Type B pancreatic cell (in vitro differentiated cells): ENCODE measurements at places on chromosomes 16 and 17. TPM values are rescaled to one million over a fixed set of nuclear protein-coding genes. Genes with fewer than 3 reads are reported as not detected.

CKLF gene
- 21.2 and 36.3 TPM in 2 replicates for total RNA-seq

TPSD1 gene
- total RNA-seq = not detected in 2 replicates

MYCBPAP gene
- 0.88 and 4.1 TPM in 2 replicates for total RNA-seq

ELMO3 gene
- 9.6 and 19.8 TPM in 2 replicates for total RNA-seq

- no peak for DNase-seq
Measured at GRCh38 chr16:12760819-12761611, 42.7 kb downstream of the CPPED1 start.

DNA sequence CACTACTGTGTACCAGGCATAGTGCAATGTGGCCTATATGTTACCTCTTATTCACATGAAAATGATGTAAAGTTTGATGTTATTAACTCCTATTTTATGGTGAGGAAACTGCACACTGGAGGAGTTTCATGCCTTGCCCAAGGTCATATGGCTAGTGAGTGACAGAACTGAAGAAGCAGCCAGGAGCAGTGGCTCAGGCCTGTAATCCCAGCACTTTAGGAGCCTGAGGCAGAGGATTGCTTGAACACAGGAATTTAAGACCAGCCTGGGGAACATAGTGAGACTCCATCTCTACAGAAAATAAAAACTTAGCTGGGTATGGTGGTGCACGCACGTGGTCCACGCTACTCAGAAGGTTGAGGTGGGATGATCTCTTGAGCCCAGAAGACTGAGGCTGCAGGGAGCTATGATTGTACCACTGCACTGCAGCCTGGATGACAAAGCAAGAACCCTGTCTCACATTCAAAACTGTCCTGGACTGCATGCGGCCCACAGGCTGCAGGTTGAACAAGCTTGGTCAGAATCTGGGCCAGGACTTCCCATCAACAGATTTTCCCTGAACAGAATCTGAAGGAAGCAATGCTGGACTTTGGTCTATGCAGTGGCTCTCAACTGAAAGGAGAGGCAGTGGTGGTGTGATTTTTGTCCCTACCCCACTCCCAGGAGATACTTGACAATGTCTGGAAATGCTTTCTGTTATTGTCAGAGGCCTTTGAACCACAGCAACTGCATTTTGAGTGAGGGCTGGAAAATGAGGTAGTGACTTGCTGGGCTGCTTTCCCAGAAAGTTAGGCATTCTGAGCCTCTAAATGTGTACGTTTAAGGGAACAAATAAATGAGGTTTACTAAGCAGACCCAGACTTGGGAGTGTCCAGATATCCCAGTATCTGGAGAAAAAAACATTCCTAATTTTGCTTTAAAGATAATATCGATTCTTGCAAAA lies 479.5 kb downstream of the TMEM114 start:
- DNase-seq = no peak

DNA sequence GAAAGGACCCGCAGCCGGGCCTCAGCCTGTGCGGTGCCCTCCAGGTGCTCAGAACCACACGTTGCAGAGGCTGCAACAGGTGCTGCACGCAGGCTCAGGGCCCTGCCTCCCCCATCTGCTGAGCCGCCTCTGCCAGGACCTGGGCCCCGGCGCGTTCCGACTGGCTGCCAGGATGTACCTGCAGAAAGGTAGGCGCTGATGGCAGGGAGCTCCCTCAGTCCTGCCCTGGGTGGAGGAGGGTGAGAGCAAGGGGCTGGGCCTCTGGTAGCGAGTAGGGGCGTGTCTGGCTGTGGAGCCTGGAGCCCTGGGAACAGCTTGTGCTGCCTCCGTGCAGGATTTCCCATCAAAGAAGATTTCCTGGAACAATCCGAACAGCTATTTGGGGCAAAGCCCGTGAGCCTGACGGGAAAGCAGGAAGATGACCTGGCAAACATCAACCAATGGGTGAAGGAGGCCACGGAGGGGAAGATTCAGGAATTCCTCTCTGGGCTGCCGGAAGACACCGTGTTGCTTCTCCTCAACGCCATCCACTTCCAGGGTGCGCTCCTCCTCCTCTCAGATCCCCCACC lies 4.4 kb downstream of the SERPINF2 start:
- no peak for DNase-seq

DNA sequence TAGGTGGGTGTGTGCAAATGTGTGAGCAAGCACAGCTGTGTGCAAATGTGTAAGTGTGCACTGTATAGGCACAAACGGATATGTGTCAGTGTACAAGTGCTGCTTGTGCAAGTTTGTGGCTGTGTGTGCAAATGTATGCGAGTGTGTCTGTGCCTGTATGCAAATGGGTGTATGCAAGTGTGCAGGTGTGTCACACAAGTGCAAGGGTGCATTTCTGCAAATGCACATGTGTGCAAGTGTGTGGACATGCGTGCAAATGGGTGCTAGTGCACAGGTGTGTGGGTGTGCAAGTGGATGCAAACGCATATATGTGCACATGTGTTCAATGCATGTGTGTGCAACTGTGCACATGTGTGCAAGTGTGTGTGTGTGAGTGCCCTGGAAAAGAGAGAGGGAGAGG lies 76.5 kb upstream of the TNRC6C start:
- DNase-seq = no peak
